ENCODE measurements at places on chromosomes 5 and 9. TPM values are rescaled to one million over a fixed set of nuclear protein-coding genes. Genes with fewer than 3 reads are reported as not detected.

PRUNE2 gene
- total RNA-seq, result 200 TPM

SPINK1 gene
- not detected for total RNA-seq

CCDC152 gene
- total RNA-seq, result not detected

PCDHGB3 gene
- total RNA-seq, result 14.4 TPM

DMRT2 gene
- 7.2 TPM for total RNA-seq

GDA gene
- total RNA-seq, result not detected

ARHGEF28 gene
- total RNA-seq, result 15.1 TPM

GLDC gene
- 0.64 TPM for total RNA-seq

GRCh38 chr5:139985733-139986132 lies 57.4 kb downstream of the NRG2 start:
- no peak for DNase-seq

DNA sequence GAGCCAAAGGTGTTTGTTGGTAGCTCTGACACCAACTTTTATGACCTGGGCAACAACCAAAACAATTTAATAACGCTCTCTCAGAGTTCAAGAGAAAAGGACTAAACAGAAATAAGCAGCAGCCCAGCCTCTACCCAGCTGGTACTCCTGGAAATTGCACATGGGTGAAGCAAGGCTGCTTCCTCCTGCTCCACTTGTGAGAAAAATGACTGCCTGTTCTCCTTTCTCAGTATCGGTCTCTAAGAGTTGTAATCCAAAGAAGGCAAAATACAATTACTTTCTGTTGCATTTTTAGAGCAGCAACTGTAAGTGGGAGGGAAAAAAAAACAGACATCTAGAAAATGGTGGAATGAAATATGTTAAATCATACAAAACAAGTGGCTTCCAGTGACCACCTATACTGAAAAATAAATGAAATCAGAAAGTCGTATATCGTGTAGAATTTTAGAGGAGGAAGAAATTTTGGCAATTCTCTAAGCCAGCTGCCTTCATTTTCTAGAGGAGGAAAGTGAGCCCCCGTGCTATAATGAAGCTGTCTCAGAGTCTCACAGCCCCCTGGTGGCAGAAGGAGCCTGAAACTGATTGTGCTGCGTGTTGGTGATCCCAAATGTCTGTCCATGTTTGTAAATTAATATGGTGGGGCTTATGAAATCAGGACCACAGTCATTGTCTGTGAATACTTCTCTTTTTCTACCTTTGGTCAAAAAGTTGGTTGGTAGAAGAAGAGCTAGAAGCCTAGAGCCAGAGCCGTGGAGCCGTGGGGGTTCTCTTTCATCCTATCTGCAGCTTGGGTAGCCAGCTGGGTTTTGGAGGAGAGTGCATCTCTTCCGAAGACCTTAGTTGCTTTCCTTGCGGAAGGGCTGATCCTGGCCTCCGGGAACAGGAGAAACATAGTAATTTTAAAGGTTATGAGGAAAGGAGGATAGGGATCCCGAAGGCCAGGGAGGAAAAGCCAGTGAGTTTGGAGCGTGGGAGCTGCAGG lies 139.9 kb downstream of the PIP5K1B start:
- DNase-seq, result peak; percentile 77

GRCh38 chr5:180522330-180522729 lies 28.2 kb downstream of the CNOT6 start:
- no peak for DNase-seq

DNA sequence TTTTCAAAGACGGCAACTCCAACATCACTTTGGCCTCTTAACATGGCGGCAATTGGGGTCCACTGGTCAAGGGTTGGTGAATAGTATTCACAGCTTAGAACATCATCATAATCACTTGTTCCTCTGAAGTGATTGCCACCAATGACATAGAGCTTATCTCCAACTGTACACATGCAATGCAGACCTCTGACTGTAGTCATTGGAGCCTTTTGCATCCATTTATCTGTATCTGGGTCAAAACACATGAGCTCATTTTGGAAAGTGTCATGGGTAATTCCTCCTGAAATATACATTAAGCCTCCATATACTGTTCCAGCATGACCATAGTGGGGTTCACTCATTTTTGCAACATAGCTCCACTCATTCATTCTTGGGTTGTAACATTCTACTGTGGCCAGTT lies 2.0 kb downstream of the KLHL9 start:
- no peak for DNase-seq

DNA sequence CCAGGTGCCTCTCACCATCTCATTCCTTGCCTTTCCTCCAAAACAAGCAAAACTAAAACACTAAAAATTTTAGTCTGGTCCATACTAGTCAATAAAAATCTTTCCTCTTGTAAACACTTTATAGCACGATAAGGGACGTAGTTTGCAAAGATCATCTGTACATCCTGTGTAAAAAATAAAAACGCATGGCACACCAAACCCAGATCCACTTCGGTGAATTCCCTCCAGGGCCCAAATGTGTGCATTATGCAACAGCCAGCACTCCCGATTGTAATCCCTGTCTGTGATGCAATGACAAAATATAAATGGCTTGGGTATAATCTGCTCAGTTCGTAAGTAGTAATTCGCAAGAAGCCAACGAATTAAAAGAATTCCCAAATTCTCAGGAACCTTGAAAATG lies 1.4 kb downstream of the FAM169A start:
- DNase-seq, result no peak

- DNase-seq, result no peak
These were observed 43.8 kb downstream of the RECK start for GRCh38 chr9:36080519-36080918.

GRCh38 chr5:180111273-180112002 lies 39.9 kb upstream of the RNF130 start:
- peak; percentile 42 for DNase-seq

DNA sequence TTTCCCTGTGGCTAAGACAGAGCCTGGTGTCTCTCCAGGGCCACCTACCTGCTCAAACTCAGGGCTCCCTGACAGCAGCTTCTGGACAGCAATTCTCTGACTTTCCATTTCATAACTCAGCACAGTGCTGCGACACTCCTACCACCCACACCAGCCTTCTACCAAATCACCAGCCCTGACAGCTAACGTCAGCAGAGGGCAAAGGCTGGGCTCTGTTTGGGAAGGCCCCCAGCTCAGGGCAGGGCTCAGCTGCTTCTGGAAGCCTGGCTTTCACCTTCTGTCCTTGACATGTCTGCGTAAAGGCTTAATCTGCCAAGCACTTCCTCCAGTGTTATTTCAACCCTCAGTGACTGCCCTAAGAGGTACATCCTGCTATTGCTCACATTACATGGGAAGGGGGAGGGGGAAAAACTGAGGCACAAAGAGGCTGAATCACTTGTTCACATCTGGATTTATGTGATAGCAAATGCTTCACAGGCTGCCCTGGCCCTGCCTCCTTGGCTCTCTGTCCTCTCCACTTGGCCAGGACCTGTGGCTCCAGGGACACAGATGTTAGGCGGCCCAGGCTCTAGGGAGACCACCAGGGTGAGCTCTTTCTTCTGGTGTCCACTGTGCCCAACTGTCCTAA lies 102.5 kb upstream of the PANK3 start:
- DNase-seq, result peak; percentile 75
